Psoas muscle (tissue), 8 donors: ENCODE measurements at places on chromosomes 5 and 9. TPM values are rescaled to one million over a fixed set of nuclear protein-coding genes. Genes with fewer than 3 reads are reported as not detected.

FRMPD1 gene
- total RNA-seq = 1.4 TPM

- H3K27ac ChIP-seq = peak overlapping the region; percentile 32
- H3K27me3 ChIP-seq = no peaks in the 10 kb centered on the region
- H3K36me3 ChIP-seq = no peaks in the 10 kb centered on the region
- DNase-seq = peak; percentile 79
- no peak overlapping the region for H3K4me3 ChIP-seq
Measured at GRCh38 chr9:87267251-87268070, 230.2 kb upstream of the DAPK1 start.

DRD1 gene
- total RNA-seq = not detected

- no peak overlapping the region for H3K27ac ChIP-seq
- no peak overlapping the region for H3K4me3 ChIP-seq
- no peaks in the 10 kb centered on the region for H3K27me3 ChIP-seq
- no peak for DNase-seq
- H3K4me1 ChIP-seq = peaks cover 49% of the 10 kb centered on the region
Measured at GRCh38 chr9:116644091-116644688, 42.9 kb upstream of the TRIM32 start.

- H3K4me3 ChIP-seq = peak overlapping the region; percentile 17
- no peak overlapping the region for H3K27ac ChIP-seq
- no peaks in the 10 kb centered on the region for H3K36me3 ChIP-seq
- DNase-seq = peak; percentile 88
Measured at GRCh38 chr5:67648201-67648671, 451.6 kb upstream of the CD180 start.

PCDHA10 gene
- total RNA-seq = not detected

GRCh38 chr9:97980479-97980803 is 2.7 kb upstream of the ANP32B start:
- H3K4me3 ChIP-seq = peak overlapping the region; percentile 4
- H3K27ac ChIP-seq = peak overlapping the region; percentile 73
- DNase-seq = peak; percentile 84
- H3K4me1 ChIP-seq = peaks cover 21% of the 10 kb centered on the region
- H3K36me3 ChIP-seq = no peaks in the 10 kb centered on the region

- H3K36me3 ChIP-seq = no peaks in the 10 kb centered on the region
- H3K27me3 ChIP-seq = no peaks in the 10 kb centered on the region
- no peak overlapping the region for H3K27ac ChIP-seq
- DNase-seq = peak; percentile 69
Measured at GRCh38 chr9:132235894-132236661, 74.2 kb downstream of the NTNG2 start.

DNA sequence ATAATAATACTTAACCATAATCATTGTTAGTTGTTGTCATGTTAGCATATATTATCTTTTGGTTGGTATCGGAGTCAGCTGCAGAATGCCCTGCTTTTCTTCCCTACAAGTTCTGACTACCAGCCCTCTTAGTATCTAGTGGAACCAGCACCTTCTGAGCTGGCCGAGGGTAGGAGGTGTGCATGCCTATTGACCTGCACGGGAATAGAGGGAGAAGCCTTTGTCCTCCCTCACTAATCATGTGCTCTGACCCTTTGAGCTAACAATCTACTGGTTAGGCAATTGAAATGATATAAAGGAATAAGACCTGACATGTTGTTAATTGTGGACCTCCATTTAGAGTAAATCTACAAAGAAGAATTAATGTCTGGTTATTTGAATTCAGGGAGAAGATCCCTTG is 4.1 kb downstream of the PCSK5 start:
- DNase-seq = no peak
- no peaks in the 10 kb centered on the region for H3K36me3 ChIP-seq
- no peak overlapping the region for H3K4me3 ChIP-seq
- H3K27me3 ChIP-seq = peaks cover 11% of the 10 kb centered on the region
- H3K27ac ChIP-seq = no peak overlapping the region

GRCh38 chr9:100088202-100088601 is 10.6 kb downstream of the ERP44 start:
- peaks cover 49% of the 10 kb centered on the region for H3K4me1 ChIP-seq
- H3K36me3 ChIP-seq = no peaks in the 10 kb centered on the region
- DNase-seq = no peak
- no peak overlapping the region for H3K4me3 ChIP-seq

CAVIN4 gene
- 68.6 TPM for total RNA-seq

PCDHAC1 gene
- total RNA-seq = 0.08 TPM
